ENCODE measurements at places on chromosomes 5 and 9.

DNA sequence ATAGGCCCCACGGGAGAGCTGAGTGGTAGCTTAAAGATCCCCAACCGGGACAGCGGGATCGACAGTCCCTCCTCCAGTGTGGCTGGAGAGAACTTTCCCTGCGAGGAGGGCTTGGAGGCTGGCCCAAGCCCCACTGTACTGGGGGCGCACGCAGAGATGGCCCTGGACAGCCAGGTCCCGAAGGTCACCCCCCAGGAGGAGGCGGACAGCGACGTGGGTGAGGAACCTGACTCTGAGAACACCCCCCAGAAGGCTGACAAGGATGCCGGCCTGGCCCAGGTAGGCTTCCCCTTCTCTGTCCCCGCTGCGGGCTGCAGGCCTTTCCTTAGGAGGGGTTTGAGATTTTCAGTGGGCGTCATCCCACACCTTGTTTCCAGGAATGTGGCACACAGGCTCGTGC is 29.1 kb downstream of the FGD3 start:
- DNase-seq = no peak

GRCh38 chr5:147918899-147919298 is 12.6 kb upstream of the C5orf46 start:
- DNase-seq = no peak

DNA sequence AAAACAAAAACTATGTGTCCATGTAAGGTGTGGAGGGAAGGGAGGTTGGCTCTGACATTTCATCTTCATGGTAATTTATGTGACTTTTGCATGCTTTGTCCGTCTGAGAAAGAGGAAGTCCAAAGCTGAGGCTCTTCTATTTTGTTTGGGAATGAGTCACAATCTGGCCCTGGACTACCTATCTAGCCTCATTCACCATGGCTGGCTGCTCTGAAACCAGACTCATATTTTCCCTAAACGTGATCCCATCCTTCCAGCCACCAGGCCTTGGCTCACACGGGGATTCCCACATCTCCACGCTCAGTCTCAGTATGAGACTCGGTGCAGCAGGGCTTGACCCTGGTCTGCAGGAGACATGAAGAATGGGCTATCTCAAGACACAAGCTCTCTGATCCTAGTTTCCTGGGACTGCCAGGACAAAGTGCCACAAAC is 672.8 kb downstream of the ACTL7B start:
- DNase-seq = peak; percentile 4

DNA sequence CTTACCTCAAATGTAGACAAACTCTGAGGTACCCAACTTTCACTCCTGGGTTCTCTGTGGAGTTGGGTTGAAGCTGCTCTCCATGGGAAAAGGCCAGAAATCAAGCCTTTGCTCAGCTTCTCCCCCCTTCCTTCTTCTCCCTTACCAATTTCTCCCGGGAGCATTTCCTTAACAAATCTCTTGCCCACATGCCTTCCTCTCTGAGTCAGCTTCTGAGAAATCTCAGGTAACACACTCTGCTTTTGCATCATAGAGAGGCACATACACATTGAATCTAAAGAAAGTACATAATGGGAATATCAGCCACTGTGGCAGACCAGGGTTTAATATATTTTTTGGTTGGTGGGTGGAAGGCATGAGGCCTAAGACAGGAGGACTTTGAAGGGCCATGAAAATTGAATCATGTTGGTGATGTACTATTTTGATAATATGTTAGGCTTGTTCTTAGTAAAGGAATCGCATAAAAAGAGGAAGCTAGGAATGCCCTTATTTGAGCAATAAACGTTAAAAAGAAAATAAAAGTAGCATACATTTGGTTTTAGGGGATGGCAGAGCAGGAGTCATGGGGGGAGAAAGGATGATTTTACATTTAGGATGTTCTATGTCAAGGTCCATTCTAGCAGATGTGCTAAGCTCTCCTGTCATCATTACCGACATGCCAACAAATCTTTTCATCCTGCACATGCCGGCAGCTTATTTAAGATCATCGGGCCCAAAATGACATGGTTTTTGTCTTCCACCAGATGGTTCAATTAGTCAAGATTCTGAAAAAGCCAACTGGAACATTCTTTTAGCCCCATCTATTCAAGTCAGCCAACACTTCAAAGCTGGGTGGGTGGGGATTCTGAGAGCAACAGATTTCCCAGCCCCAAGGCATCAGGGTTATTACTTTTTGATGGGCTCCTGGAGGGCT is 199.5 kb upstream of the CLINT1 start:
- no peak for DNase-seq

GRCh38 chr5:4576161-4576748 is 563.9 kb upstream of the ADAMTS16 start:
- DNase-seq = no peak

- DNase-seq = peak; percentile 83
These were observed 797 bp upstream of the CCL27 start for GRCh38 chr9:34663303-34663605.

GRCh38 chr5:57779383-57780223 is 297.0 kb upstream of the ACTBL2 start:
- DNase-seq = peak; percentile 34

- DNase-seq = no peak
These were observed 3.0 kb downstream of the ACTL7A start for GRCh38 chr9:108865037-108865436.

- DNase-seq = no peak
These were observed 24.3 kb upstream of the UBAP2 start for GRCh38 chr9:34072868-34073590.

DNA sequence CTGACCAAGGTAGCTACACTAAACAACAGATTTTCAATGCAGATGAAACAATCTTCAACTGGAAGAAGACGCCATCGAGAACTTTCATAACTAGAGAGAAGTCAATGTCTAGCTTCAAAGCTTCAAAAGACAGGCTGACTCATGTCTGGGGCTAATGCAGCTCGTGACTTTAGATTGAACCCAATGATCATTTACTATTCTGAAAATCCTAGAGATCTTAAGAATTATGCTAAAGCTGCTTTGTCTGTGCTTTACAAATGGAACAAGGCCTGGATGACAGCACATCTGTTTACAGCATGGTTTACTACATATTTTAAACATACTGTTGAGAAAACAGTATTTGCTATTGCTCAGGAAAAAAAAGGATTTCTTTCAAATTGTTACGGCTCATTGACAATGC is 54.9 kb downstream of the RICTOR start:
- DNase-seq = no peak

DNA sequence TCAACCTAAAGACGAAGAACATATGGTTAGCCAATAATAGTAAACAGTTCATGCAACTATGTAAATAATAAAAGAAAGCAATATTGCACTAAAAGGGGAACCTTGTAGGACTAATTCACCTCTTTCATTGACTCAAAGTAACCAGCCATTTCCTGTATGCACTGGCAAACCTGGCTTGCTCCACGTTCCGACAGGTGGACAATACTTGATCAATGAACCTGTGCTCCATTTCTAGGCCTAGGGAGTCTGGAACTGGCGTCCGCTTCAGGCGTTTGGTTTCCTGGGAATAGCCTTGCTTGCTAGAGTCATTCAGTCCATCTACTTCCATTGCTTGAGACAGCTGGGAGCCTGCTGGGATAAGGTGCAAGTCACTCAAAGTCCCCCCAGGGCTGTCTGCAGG is 41.6 kb downstream of the PTAR1 start:
- no peak for DNase-seq

- DNase-seq = no peak
These were observed 152.9 kb upstream of the SPEF2 start for GRCh38 chr5:35464757-35465156.

DNA sequence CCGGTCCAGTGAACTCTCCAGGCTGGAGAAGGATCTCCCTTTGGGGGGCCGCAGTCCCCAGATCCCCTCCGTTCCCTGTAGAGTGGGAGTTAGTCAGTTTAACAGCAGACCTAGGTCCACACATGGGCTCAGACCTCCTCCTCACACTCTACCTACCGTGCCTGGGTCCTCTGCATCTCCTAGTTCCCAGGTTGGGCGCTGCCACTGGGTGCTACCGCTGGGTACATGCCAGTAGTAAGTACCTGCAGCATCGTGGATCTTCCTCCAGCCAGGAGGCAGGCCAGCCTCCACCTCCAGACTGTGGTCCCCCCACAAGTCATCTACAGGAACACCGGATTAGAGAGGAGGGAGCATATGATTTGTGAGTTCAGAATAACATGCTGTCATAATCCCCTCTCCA is 802 bp downstream of the APBB3 start:
- DNase-seq = no peak

DNA sequence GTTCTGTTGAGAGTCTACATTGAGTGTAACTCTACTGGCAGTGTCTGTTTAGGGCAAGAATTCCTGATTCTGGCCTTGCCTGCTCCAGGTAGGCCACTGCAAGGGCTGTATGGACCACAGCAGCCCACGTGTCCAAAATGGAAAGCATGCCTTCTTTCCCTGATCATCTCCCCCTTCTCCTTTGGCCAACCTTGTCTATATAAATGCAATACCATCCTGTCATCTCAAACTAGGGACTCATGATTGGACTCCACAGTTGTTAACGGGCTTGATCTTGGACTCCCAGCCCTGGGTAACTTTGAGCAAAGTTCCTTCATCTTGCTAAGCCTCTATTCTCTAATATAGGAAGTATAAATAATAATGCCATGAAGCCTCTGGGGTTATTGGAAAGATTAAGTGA is 533.6 kb downstream of the BNC2 start:
- no peak for DNase-seq

- DNase-seq = no peak
These were observed 260.1 kb upstream of the RGMB start for GRCh38 chr5:98513380-98513779.

- DNase-seq = no peak
These were observed 9.3 kb downstream of the NXNL2 start for GRCh38 chr9:88544245-88544644.

DNA sequence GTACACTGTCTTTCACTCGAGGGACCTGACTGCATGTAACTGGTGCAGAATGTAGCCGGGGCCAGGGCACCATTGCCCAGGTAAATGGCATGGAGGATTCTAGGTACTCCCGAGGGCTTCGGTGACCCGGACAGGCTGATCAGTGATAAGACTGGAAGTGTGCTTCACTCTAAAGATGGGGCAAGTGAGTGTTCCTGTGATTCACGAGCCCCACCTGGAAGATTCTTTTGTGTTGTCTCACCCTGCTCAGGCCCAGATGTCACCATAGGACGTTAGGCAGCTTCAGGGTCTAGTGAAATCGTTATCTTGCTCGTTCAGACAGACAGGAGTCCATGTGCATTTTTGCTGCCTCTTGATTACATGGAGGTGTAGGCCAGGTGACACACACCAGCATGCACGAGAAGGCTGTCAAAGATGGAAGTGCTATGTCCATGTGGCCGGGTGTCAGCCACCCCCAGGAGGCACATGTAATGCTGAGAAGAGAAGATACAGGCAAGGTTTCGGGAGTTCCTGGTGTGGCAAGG is 73.9 kb downstream of the WNK2 start:
- DNase-seq = no peak

GRCh38 chr5:50720061-50720710 is 53.7 kb downstream of the PARP8 start:
- DNase-seq = no peak

- no peak for DNase-seq
These were observed 319.2 kb downstream of the NSG2 start for GRCh38 chr5:174364676-174365075.

DNA sequence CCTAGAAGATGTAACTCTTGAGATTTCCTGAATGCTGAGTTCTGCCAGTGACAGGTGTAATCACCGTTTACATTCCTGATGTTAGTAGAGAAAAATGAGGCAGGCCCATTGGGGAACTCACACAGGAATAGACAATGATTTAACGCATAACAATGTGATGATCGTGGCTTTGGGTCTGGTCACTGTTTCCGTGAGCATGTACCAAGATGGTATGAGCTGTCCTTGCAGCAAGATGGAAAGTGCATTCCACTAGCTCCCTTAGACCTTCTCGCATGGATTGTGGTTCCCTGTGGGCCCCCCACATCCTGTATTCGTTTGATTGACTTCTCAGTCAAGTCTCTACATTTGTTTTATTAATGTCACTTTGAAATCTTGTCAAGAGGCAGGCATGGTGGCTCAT is 124.0 kb upstream of the DAP start:
- no peak for DNase-seq

GRCh38 chr9:120870206-120870605 is 6.8 kb downstream of the PHF19 start:
- no peak for DNase-seq

- DNase-seq = no peak
These were observed 1.1 kb downstream of the LURAP1L start for GRCh38 chr9:12775679-12776512.

DNA sequence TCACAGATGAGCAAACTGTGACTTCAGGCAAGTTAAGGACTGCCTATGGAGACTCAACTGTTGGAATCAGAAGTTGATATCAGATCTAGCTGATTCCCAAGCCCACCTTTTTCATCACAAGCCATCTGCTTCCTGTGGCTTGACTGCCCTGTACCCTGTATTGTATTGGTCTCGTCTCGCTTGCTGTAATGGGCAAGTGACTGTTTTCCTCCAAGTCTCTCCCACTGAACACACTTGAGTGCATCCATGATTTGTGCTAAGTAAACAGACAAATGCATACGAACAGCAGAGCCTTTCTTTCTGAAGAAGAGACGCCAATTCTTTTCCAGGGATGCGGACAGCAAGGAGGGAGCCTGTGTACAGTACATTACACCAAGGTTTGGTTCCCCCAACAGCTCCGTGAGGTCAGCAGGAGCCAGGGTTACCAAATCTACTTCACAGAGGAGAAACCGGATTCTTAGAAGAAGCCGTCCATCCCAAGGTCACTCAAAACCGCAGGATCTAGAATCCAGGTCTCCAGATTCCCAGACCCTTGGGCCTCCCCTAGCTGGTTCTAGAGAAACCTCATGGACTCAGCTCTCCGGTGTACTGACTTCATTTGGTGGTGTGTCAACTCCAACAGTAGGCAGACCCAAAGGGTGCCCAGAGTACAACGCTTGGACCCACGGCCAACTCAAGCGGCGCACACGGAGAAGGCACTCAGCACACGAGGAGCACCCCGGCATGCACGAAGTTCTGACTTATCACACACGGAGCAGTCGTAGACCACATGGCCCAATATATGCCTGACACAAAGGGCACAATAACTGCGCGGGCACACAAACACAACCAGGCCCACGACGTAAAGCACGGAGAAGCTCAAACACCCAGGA is 1.1 kb downstream of the BAG1 start:
- DNase-seq = no peak

DNA sequence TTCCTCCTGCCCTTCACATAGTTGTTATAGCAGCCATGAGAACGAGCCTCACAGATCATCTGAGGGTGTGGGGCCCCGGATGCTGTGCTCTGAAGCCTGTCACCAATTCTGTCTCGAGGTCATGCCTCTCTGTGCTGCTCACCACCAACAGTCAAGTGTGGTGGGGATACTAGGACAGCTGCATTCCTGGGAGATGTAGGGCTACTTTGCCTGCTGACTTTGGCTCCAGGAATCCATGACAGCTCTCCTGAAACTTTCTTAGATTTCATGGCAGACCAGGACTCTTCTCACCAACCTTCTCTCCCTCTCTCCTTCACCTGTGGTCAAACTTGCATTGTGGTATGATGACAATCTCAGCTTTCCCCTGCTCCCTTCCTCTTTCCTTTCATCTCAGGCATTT is 395.9 kb downstream of the PSAT1 start:
- DNase-seq = no peak

- no peak for DNase-seq
These were observed 97.9 kb upstream of the MPDZ start for GRCh38 chr9:13377171-13377925.
